ENCODE measurements at places on chromosomes 3 and 15.

- DNase-seq = no peak
These were observed 20.3 kb upstream of the NR2E3 start for GRCh38 chr15:71790081-71790480.

DNA sequence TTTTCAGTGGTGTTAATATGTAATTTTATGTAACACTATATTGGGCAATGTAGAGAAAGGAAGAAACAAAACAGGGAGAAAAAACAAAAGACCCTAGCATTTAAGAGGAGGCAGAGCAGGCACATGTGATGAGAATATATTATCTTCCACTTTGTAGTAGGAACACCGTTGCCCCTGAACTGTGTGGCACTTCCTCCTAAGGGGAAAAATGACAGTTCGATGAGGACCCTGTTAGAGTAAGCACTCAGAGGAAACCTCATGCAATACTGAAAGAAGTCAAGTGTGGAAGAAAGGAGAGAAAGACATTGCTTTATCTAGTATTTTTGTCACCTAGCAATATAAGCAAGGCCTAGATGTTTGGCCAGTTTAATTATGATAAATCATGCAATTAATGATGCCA lies 32.2 kb downstream of the ARPP21 start:
- no peak for DNase-seq

DNA sequence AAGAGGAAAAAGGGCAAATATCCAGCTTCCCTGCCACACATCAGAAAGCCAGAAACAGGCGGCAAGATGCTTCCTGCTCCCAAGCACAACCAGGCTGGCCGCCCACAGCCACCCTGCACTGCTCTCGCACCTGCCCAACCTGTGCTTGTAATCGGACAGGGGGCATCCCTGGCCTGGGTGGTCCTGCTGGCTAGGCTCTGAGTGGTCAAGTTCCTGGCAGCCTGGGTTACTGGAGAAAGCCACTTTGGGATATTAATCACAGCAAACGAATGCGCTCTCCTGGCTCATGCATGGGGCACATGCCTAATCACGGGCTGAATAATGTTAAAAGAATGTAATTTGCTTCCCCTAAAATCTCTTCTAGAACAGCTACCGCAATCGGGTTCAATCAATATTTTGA lies 442.4 kb downstream of the MCTP2 start:
- DNase-seq = no peak

DNA sequence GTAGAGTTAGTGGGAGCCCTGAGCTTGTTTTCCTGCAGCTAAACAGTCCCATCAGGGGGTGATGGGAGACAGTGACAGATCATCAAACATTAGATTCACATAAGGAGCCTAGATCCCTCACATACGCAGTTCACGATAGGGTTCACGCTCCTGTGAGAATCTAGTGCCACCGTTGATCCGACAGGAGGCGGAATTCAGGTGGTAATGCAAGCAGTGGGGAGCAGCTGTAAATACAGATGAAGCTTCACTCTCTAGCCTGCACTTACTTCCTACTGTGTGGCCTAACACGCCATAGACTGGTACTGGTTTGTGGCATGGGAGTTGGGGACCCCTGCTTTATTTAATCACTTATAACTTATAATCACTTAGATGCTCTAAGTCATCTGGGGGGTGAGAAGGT lies 179.1 kb downstream of the AKAP13 start:
- no peak for DNase-seq

DNA sequence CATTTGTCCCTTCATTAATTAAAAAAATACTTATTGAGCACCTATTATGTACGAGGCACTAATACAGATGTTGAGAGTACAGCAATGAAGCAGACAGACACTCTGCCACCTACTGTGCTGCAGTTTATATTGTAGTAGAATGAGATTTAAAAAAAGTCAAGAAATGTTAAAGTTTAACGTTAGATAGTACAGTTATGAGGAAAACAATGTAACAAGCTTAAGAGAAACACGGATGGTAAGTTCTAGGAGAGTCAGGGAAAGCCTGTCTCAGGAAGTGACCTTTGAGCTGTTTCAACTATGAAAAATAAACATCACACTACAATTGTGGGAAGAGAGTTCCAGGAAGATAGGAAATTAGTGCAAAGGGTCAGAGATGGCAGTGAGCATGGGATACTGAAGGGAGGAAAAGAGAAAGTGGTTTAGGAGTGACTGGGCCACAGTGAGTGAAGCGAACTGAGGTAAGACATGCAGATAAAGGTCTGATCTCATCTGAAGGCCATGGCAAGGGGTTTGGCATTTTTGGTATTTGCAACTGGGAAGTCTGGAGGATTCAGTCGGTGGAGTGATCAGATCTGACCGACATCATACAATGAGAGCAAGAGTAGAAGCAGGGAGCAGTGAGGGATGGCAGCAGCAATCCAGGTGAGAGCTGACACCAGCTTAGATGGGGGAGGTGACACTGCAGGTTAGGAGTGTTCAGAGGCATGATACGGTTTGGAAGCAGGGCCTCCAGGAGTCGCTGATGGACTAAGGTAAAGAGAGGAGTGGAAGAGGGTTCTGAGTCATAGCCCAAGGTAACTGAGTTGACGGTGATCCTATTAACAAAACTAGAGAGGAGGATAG lies 28.5 kb downstream of the PLSCR4 start:
- no peak for DNase-seq

DNA sequence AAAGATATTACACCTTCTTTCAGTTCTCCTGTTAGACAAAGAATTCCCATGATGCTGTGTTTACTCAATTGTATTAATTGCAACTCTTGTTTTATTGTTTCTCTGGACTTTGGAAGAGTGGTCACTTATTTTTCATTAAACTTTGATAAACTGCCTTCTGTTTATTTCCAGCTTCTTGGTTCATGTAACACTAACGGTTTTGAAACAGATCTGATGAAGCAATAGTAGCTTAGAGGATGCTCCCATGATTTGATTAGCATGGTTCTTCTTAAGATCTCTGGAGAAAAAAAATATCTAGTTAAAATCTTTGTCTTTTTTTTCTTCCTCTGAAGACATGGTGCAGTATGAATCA lies 90.1 kb downstream of the FNDC3B start:
- DNase-seq = peak; percentile 90

DNA sequence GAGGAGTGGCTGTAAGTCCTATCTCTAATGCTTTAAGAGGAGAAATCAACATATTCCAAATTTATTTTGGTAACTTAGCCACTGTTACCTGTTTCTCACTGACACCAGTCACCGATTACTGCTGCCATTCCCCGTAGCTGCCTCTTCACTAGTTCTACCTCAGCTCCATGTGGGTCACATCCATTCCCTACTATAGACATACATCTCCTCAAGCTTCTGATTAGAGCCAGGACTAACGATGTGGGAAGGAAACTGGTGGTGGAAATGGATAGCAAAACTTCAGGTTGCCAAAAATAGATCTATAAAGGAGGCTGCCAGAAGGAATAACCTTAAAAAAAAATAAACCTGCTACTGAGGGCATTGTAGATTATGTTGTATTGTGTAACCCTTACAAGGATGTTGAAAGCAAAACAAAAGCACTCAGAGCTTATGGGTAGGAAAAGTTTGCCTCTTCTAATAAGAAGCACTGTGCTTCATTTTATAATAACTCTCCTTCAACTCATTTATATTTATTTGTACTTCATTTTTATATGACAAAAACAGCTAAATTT lies 56.0 kb downstream of the KAT2B start:
- peak; percentile 31 for DNase-seq

- no peak for DNase-seq
These were observed 116.3 kb downstream of the DTWD1 start for GRCh38 chr15:49737127-49737526.

DNA sequence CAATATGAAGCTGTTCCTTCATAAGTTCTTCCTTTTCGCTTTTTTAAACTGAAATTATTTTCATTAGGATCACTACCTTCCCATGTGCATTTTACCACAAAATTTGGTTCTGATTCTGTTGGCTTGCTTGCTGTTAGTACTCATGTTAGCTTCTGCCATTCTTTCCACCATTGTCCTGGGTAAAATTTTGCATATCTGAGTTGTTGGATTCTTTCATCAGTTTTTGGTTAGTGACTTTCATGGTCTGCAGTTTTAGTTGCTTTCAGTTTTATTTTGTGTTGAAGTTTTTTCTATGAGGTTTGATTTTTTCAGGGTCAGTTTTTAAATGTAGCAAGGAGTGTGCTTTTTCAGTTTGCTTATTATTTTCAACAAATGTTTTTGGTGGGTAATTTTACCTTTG lies 71.9 kb downstream of the SMAD3 start:
- no peak for DNase-seq

DNA sequence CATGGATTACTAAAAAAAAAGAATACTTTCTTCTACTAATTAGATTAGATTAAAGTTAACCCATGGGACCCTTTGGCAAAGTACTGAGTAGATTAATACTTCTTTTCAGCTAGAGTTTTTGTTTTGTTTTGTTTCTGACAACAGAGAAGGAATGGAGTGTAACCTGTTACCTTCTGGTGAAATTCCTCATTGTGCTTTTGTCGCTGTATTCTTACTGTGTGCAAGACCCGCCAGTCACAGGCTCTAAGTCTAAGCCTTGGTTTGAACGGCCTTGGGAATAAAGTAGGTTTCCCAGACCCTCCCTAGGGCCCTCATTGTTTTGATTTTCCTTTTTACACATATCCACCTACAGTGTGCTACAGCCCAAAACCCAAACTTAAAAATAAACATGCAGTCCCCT lies 171.1 kb upstream of the IL12A start:
- DNase-seq = no peak

DNA sequence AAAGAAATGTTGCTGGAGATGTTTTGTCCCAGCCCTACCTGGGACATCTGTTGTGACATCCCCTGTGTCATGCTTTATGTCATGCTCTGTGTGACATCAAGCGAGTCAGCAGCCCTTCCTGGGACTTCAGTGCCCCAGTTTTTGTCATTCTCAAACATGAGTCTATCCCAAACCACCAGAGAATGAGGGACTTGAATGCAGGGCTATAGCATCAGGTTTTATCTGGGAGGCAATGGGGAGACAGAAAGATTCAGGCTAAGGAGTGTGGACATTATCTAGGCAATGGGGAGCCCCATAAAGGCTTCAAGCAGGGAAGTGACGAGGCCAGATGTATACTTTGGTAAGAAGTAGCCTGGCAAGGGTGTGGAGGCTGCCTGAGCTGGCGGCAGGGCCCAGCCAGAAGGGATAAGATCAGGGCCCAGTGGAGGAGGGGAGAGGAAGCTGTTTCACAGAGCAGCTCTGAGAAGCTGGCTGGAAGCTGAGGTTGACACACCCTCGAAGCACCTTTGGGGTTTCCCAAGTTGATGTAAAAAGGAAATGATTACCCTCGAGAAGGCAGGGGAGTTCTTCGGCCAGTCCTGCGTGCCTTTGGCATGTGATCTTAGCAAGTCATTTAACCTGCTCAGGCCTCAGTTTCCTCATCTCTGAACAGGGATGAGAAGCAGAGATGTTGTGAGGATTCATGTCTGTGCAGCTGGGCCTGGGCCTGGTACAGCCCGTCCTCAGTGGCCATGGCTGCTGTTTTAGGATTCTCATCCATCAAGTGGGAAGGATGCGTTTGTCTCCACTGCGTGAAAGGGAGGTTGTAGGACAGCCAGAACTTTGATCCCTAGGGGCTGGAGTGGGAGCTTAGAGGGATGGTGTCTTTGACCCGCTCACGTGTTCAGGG lies 34.3 kb downstream of the IRAK2 start:
- peak; percentile 76 for DNase-seq

- no peak for DNase-seq
These were observed 36.0 kb downstream of the XYLB start for GRCh38 chr3:38382506-38383080.

- DNase-seq = peak; percentile 15
These were observed 4.4 kb upstream of the CLDN11 start for GRCh38 chr3:170414202-170414663.

DNA sequence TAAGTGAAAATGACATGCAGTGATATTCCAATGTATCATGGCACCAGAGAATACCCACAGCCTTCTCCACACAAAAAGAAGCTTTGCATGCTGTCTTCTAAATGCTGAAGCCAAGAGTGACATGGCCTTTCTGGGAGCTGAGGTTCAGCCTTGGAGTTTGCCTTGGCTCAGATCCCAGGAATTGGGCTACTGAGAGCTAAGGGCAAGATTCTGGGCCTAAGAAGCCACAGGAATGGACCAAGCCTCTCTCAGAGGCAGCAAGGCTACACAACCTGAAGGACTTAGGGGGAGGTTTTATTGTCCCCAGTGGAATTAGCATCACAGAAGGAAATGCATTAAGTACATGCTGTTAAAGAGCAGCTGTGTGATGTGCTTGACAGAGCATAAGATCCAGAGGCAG lies 1078.5 kb downstream of the TUSC7 start:
- DNase-seq = no peak

DNA sequence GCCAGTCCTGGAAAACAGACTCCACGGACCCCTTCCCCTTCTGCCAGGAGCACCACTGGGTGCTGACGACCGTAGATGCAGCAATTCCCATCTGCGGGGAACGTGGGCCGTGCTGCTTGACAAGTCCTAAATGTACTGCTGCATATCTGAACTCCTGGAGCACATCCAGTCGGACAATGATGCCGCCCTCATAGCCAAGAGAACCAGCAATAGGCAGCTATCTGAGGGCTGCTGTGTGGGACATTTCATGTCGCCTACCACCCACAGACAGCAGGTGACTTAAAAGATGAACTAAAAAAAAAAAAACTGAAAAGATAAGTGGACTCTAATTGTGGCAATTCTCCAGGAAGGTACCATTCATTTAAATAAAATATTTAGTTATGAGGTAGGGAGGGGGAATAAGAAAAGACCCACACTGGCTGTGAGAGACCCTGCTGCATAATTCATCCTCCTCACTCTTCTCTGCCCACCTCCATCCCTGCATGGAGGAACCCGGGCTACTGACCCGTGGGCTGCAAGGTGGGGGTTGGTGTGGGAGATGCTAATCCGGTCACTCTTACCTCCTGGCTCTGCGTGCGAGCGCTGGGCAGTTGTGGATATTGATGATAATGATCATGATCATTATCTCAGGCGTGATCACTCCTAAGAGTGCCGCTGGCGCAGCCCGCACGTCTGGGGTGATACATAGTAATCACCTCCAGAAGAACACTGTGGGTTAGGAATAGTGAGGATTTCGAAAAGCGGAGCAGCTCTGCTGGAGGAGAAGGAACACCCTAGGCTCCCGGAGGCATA lies 28.3 kb downstream of the ALS2CL start:
- no peak for DNase-seq

DNA sequence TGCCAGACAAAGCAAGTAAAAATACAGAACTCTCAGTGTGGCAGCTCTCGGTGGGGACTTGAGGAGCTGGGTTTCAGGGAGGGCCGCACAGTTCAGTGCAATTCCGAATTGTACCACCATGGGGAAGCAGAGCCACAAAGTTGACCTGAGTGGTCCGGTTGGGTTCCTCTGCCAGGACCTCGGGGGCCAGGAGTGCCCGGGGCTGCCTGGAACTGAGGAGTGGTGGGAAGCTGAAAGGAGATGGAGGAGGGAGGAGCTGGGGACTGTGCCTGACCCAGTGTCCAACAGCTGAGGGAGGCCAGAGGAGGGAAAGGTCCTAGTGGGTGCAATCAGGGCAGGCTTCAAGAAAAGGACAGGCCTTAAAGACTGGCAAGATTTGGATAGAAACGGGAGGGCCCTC lies 32.2 kb upstream of the TRH start:
- DNase-seq = no peak

GRCh38 chr3:89925976-89926375 lies 818.6 kb downstream of the EPHA3 start:
- no peak for DNase-seq

GRCh38 chr3:108469126-108469525 lies 41.3 kb downstream of the MYH15 start:
- no peak for DNase-seq

GRCh38 chr15:90915808-90916440 lies 12.8 kb downstream of the MAN2A2 start:
- DNase-seq = peak; percentile 97

Data from HL-60 (cell line).